Stimulated activated CD4-positive, alpha-beta T cell treated with anti-CD3 and anti-CD28 coated beads, Interleukin-12 subunit alpha, Interleukin-12 subunit beta, amount 100 ng/mL, for 24 hours (primary cell): ENCODE measurements at places on chromosomes 5 and 9.

DNA sequence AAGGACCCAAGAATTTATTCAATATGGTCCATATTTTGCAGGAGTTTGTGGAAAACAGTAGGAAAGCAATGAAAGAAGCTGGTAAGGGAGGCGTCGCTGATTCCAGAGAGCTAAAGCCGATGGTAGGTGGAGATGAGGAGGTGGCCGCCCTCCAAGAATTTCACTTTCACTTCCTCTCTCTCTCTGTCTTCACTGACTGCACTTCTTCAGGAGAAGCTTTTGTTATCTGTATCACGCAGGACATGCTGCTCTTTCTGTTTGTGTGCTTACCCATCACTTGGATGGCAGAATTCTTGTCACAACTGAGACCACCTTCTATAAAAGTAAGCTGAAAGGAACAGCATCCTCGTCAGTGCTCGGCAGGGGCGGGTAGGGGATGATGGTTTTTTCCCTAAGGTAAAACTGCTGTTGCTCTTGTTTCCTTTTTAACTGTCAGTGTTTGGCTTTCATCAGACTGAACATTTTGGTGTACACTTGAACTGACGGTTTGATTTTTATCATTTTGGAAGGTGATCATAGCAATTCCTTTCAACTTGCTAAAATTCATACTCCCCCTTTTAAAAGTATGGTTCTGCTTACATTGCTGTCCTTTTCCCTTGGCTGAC is 62.4 kb upstream of the FSD1L start:
- no peak for DNase-seq

GRCh38 chr9:70079417-70080037 is 35.9 kb downstream of the MAMDC2 start:
- DNase-seq, result no peak

DNA sequence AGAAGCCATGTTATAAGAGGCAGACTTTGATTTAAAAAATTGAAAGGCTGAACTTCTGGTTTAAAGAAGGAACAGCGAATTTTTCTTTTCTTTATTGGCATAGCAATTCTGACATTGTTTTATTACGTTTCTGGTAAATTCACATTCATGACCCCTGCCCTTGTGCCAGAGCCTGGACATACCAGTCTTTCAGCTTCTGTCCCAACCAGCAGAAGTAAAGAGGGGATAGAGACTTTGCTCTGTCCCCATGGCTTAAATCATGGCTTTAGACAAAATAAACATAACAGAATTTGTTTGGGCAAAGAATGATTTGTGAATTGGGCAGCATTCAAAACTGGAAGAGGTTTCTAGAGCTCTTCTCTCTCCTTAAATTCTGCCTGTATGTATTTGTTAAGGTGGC is 15.3 kb downstream of the CAST start:
- no peak for DNase-seq

DNA sequence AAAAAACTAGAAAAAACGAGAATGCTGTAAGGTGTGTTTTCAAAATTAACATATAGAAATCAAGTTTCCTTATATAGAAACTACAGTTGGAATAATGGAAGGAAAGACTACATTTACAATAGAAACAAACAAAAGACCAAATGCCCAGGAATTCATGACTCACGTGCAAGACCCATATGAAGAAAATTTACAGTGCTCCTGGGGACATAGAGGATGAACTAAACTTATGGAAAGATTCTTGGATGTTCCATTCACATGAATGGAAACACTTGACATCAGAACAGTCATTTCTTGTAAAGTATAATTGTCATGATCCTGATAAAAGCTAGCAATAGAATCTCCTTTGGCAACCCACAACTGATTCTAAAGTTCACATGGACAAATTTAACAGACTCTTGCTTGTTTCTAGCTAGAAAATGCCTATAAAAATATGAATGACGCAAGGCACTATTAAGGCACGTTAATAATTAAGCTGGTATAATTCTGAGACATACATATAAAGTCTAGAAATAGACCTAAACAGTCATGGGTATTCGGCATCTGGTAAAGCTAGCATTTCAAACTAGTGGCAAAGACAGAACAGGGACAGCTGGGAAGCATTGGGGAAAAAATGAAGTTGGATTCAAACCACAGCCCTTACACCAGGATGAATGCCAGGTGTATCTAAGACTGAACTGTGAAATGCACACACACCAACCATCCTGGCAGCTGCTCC is 5.1 kb upstream of the ZFP62 start:
- DNase-seq, result no peak

DNA sequence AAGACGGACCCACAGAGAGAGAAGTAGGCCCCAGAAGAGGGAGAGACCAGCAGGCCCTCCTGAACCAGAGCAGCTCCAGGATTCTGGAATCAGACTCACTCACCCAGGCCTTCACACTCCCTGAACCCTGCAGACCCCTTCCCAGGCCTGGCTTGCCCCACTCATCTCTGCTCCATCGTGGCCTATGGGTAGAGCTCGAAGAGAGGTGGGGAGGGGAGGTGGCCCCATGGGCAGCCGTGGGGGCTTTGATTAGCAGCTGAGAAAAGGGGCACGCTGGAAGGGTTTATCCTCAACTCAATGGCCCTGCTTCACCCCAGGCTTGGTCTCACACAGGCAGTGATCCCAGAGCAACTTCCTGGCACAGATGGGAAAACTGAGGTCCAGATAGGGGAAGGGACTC is 613 bp downstream of the MYMK start:
- no peak for DNase-seq

DNA sequence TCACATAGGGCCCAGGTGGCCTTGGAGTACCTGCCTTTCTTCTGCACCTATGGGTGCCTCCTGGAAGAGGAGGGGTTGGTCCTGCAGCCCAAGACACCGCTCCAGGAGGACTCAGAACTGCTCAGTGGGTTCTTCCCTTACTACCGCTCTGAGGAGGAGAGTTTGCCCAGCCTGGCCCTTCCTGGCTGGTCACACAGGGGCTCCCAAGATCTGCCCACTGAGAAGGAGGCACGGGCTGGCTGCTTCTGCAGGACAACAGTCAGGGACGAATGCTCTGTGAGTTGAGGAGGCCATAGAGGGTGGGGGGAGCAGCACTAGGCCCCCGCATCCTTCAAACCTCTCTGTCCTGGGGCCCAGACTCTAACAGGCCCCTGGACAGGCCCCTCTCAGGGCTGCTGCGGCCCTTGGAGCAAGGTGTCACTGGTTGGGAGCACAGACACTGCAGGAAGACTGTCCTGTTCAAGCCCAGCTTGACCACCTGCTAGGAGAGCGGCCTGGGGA is 9.9 kb upstream of the SLC25A48 start:
- DNase-seq, result no peak

- DNase-seq, result peak; percentile 6
Measured at GRCh38 chr5:5497152-5497788, 74.8 kb downstream of the ICE1 start.

- no peak for DNase-seq
Measured at GRCh38 chr5:106085136-106085535, 1585.6 kb downstream of the EFNA5 start.

DNA sequence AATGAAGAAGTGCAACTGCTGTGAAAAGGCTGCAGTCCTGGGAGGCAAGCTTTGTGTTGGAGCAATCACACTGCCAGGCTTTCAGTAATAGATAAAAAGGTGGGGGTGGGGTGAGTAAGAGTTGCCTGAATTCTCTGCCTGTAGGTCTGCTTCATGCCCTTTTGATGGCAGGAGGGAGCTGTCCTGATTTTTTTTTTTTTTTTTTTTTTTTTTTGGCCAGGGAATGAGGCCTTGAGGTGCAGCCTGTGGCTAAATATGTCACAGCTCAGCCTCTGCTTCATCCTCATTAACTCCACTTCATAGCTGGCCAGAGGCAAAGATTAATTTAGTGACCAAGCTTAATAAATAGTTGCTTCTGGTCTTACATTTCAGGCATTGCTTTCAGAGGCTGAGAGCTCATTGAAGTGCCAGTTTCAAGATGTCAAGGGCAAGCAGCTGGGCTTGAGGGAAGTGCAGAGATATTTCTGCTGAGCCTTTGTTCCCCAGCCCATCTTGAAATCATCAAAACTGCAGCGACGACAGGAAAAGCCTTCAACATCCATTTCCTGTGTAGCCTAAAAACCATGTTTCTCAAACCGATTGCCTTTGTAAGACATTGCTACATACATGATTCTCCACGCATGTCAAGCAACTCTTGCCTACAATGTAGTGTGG is 134.7 kb downstream of the MACIR start:
- no peak for DNase-seq

DNA sequence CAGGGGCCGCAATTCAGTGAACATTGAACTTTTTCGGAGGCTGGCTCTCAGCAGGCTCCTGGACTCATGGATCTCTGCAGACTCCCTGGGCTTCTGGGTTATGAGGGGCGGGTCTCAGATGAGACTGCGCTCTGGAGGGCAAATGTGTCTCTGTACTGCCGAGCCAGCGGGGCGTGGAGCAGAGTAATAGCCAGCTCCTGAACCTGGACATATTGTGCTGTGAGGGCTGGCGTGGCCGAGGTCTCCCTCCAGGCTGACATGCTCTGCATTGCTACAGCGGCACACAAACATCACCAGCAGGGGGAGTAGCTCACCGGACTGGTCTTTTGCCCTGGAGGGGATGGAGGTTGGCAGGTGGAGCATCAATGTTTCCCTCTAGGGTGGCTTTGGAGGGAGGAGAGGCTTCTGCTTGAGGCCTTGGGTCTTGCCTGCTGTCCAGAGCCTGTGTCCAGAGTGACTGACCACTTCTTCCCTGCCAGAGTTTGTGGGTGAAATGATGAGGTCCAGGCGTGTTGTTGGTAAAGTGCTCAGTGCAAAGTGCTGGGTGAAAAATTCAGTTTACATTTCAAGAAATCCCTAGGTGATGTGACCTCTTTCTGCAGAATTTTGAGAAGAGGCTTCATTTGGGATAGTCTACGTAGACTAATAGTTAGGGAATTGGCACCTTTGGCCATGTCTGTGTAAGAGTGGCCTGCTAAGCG is 10.9 kb upstream of the GADD45G start:
- peak; percentile 62 for DNase-seq

- DNase-seq, result no peak
Measured at GRCh38 chr5:122022966-122023365, 55.1 kb downstream of the LOX start.

DNA sequence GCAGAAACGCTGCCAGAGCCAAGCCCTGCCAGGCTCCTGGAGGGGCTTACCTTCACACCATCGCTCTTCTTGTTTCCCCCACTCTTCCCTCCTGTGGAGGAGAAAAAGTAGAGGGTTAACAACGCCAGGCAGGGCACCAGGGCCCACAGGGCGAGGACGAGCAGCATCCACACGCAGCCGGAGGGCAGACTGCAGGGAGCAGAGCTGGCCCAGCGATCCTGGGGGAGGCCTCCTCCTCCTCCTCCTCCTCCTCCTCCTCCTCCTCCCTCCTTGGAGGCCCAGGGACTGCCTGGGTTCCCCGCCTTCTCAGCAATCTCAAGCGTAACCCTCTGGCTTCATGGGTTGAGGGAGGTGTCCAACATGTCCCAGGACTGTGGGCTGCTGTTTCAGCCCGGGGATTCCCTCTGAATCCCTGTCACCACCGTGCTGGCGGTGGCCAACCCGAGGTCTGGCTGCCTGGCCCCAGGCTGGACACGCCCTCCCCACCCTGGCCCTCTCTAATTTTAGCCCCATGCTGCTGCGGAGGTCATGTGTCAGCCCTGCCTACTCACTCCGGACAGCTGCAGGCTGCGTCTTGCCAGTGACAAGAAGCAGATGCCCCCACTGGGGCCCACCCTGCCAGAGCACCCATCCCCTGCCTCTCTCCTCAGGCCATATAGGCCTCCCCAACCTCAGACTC is 44.3 kb downstream of the CAMK2A start:
- DNase-seq, result no peak

DNA sequence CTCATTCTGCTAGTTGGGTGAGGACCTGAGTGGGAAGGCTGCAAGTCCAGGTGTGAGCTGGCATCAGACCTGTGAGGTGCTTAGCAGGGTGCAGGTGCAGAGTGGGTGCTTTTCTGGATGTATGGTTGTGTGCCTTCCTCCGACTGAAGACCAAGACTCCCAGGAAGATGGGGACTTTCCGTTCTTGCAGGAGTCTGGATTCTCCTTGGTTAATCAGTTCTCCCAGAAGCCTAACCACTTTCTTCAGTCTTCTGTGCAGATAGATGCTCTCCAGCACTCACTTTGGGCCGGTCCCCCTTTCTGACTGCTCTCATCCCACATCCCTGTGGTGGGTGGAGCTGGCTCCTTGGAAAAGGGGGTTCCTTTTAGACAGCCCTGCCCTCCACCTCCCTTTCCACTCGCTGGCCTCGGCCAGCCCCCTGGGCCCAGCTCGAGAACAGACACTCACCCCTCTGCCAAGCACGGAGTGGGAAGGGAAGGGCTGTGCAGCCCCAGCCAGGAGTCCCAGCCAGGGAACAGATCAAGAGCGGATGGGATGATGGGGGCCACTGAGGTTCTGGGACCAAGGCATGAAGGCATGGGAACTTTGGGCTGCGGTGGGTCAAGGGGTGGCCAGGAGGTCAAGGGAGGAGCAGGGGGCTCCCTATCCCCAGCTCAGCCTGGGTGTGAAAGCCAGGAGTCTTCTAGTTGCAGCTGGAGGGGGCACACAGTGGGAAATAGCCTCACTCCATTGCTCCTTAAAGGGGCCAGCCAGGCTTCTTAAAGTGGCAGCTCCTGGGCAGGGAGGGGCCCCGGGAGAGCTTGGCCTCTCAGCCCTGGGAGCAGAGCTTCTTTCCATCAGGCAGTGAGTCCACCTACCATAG is 62.4 kb downstream of the FGF18 start:
- DNase-seq, result no peak

GRCh38 chr9:137286975-137287383 is 9.5 kb downstream of the TOR4A start:
- DNase-seq, result no peak

- no peak for DNase-seq
Measured at GRCh38 chr9:121485623-121486022, 14.0 kb downstream of the GGTA1 start.

GRCh38 chr9:125374443-125375309 is 113.0 kb downstream of the GAPVD1 start:
- peak; percentile 43 for DNase-seq

GRCh38 chr5:100553209-100553608 is 18.0 kb downstream of the FAM174A start:
- DNase-seq, result no peak

- no peak for DNase-seq
Measured at GRCh38 chr5:174204535-174205313, 159.2 kb downstream of the NSG2 start.

DNA sequence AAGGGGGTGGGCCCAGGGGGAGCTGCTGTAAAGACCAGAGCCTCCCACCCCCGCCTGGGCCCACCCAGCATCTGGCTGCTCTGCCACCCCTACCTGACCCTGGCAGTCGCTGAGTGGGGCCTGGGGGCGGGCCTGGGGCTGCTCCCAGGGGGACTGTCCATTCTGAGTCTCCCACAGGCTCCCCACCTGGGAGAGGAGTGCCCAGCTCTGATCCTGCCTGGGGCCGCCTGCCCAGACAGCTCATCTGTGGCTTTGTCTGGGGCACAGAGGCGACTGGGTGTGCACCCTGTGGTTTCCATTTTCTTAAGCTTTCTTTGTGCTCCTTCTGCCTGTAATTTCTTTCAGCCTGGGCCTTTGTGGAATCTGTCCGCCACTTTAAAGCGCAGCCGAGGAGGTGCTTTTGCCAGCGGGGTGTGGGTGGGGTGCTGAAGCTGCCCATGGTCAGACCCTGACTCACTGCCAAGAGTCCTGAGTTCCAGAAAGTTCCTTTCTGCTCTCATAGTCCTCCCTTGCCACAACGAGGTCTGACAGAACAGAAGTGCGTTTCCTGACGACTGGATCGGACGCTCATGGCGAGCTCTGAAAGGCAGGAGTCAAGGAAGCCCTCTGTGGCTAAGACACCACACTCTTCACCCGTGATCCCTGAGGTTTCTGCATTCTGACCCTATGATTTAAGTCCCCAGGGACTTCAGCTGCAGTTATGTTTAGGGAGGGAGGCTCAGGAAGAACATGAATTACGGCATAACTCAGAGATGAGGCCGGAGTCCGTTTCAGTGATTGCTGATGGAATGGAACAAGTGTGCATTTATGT is 225.0 kb downstream of the FANCC start:
- no peak for DNase-seq
